ENCODE measurements at places on chromosomes 1 and 21.

- no peak for DNase-seq
Measured at GRCh38 chr1:186187601-186188000, 187.5 kb downstream of the TPR start.

DNA sequence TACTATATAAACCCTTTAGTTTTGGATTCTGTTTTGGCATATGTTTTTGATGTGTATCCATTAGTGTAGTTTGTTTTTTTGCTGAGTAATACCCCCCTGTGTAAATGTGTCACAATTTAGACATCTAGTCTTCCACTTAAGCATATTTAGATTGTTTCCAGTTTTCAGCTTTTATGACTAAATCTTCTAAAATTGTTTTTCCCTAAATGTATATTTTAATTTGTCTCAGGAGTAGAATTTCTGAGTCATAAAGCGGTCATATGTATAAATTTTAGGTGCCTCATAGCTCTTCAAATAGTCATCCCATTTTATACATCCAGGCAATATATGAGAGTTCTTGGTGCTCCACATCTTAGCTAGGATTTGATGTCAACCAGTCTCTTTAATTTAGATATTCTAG, 1348.0 kb downstream of the MRPL39 start:
- DNase-seq: no peak

DNA sequence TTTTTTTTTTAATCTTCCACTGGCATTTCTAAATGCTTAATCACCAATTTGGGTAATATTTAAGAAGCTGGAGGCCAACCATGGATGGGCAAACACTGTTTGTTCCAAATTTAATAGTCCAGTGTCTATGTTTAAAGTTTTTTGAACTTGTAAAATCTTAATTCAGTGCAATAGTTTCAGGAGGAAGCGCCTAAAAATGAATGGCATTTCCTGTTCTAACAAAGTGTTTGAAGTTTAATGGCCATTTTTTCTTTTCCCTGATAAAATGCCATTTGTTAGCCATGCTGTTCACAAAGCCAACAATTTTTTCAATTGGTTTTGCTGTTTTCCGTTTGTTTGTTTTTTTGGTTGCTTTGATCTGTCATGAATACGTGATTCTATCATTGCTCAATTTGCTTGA, 552.1 kb downstream of the LMO4 start:
- DNase-seq: peak; percentile 3

DNA sequence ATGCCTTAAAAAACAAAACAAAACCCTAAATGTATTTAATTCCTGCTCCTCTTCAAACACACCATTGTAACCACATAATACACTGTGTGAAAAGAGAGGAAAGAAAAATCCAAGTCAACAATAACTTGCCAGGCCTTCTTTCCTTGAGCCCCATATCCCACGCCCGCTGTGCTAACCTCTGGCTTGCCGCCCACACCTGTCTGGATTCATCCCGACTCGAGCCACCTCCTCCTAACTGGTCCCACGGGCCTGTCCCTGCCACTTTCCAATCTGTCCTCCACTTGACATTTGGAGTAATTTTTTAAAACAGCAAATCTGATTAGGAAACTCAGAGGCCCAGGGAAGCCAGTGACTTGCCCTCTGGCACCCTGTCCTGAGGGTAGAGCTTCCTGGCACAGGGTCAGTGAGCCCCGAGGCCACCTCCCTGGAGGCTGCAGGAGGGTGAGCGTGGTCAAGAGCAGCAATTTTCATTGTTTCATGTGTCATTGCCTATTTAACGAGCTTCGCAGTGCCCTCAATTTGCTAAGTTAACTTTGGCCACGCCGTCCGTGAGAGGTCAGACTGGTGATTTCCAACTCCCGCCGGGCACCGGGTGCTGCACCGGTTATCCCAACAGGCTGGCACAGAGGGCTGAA, 54.1 kb downstream of the B3GALT5 start:
- no peak for DNase-seq

DNA sequence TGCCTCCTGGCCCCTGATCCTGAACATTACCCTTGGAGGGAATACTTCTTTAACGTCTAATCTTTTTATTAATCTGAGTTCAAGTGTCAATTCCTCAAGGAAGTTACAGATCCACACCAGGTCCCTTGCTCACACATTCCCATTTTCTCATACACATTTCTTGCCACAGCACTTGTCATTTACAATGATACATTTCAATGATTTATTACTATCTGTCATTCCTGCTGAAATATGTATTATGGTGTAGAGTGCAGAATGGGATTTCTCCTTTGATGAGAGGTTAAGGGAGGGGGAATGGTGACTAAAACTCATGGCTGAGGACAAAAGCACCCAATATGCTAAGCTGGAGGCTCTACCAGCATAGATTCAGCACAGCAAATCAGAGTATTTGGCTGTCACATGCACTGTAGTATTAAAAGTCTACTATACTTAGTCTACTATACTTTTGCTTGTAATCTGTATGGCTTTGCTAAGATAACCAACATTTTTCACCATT, 982.5 kb downstream of the TTLL7 start:
- DNase-seq: no peak

DNA sequence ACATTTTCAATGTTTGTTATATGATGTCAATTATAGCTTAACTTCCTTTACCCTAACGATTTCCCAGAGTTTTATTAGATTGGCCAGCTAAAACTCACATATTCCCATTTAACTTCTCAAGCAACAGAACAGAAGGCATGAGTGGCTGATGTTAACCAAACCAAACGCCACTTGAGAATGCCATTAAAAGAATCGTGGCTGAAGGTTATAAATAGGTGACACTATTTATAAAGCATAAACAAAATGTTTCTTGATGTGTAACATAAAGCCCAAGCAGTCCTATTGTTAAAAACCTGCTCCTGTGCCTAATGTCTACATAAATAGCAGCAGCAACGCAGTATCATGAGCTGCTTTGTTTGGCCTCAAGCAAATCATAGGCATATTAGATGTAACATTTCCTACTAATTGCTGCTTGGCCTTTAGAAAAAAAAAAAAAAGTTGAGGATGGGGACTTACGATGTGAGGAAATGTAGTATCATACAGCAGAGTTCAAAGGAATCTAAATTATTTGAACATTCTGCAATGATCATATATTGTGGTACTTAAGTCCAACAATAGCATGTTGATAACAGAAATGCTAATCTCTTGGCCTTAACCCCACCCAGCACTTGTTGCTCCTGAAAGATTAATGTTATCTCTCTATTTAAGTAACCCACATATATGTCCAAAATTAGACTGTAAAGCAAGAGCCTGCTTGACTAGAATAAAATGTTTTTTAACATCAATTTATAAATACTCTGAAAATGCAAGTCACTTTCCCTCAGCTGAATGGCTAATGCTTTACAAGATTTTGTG, 106.0 kb downstream of the ESRRG start:
- no peak for DNase-seq
